ENCODE measurements at places on chromosomes 11 and 22.

- DNase-seq: no peak
Measured at GRCh38 chr11:1451781-1452470, 34.7 kb downstream of the MOB2 start.

- no peak for DNase-seq
Measured at GRCh38 chr11:120179057-120179672, 31.7 kb upstream of the OAF start.

GRCh38 chr11:64774144-64774543 is 4.2 kb downstream of the SF1 start:
- no peak for DNase-seq

GRCh38 chr11:12206529-12206928 is 96.1 kb downstream of the MICAL2 start:
- DNase-seq: no peak

- no peak for DNase-seq
Measured at GRCh38 chr11:1691026-1691877, 5.7 kb upstream of the KRTAP5-6 start.

DNA sequence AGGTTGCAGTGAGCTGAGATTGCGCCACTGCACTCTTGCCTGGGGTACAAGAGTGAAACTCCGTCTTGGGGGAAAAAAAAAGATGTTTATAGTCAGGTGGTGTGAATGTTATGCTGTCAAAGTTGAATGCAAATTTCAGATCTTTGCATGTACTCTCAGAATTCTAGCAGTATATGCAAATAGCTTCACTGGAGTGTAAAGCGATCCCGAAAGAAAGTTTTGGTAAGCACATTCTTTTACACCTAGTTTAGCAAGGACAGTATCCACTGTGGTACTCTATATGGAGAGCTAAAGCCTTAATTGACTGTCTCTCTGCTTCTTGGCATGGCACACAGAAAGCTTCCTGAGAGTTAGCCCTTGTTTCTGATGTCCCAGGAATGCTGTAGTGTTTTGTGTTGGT is 4.0 kb downstream of the JAM3 start:
- no peak for DNase-seq

Data from stimulated activated CD4-positive, alpha-beta T cell treated with anti-CD3 and anti-CD28 coated beads, TNF-alpha, amount 100 ng/mL, for 1 hour (primary cell).